Osteocyte (in vitro differentiated cells): ENCODE measurements at places on chromosomes 3 and 15. TPM values are rescaled to one million over a fixed set of nuclear protein-coding genes. Genes with fewer than 3 reads are reported as not detected.

The RARB gene
- 4.8 and 5.0 TPM in 2 replicates for total RNA-seq

The MME gene
- 13.9 and 14.5 TPM in 2 replicates for total RNA-seq

The SLC35G2 gene
- 7.1 and 7.3 TPM in 2 replicates for total RNA-seq

The XCR1 gene
- total RNA-seq = not detected in 2 replicates

The PLA2G4E gene
- total RNA-seq = not detected in 2 replicates

The STRIT1 gene
- total RNA-seq = not detected in 2 replicates

The FOXB1 gene
- not detected in 2 replicates for total RNA-seq

The ATP13A4 gene
- 0.27 TPM in 1 of 2 replicates, not detected in the other for total RNA-seq

The TTC23 gene
- 23.1 and 23.5 TPM in 2 replicates for total RNA-seq

The ACTL6A gene
- total RNA-seq = 46.5 and 49.8 TPM in 2 replicates

The SI gene
- total RNA-seq = not detected in 2 replicates

The SMCO1 gene
- not detected in 2 replicates for total RNA-seq

The CCR9 gene
- total RNA-seq = not detected in 2 replicates

The NLGN1 gene
- 3.9 and 4.0 TPM in 2 replicates for total RNA-seq

The OXSR1 gene
- 55.7 and 57.8 TPM in 2 replicates for total RNA-seq

The ATP8B4 gene
- not detected in 2 replicates for total RNA-seq

The PLCL2 gene
- total RNA-seq = 1.8 and 2.1 TPM in 2 replicates

The TGM4 gene
- total RNA-seq = 0.26 TPM in 1 of 2 replicates, not detected in the other

The ACOX2 gene
- total RNA-seq = 0.51 TPM in 1 of 2 replicates, not detected in the other

The REC114 gene
- total RNA-seq = not detected in 2 replicates

The NPAP1 gene
- not detected in 2 replicates for total RNA-seq

The TRH gene
- not detected in 2 replicates for total RNA-seq

The CCDC54 gene
- total RNA-seq = not detected in 2 replicates

The LRRC34 gene
- total RNA-seq = 1.5 and 2.0 TPM in 2 replicates

The GOLGA8S gene
- 0.30 and 0.44 TPM in 2 replicates for total RNA-seq

The IQCH gene
- total RNA-seq = 1.2 and 2.0 TPM in 2 replicates

The LRIG1 gene
- total RNA-seq = 60.8 and 64.2 TPM in 2 replicates

The ZNF660 gene
- 6.7 and 11.2 TPM in 2 replicates for total RNA-seq

The TMF1 gene
- total RNA-seq = 42.0 and 44.4 TPM in 2 replicates

The ITIH3 gene
- total RNA-seq = 0.59 and 0.78 TPM in 2 replicates

The SERPINI1 gene
- total RNA-seq = 0.35 and 1.3 TPM in 2 replicates

The WDR93 gene
- total RNA-seq = 0.19 TPM in 1 of 2 replicates, not detected in the other
